Esophagus mucosa (tissue), 1 donor: ENCODE measurements at places on chromosomes 5 and 9. TPM values are rescaled to one million over a fixed set of nuclear protein-coding genes. Genes with fewer than 3 reads are reported as not detected.

- ATAC-seq: no peak
Measured at GRCh38 chr9:12185856-12186255, 507.3 kb upstream of the TYRP1 start.

- ATAC-seq: no peak
Measured at GRCh38 chr9:110801426-110801825, 132.8 kb downstream of the MUSK start.

GRCh38 chr5:139855946-139856540 is 60.4 kb downstream of the PSD2 start:
- no peak for ATAC-seq

DNA sequence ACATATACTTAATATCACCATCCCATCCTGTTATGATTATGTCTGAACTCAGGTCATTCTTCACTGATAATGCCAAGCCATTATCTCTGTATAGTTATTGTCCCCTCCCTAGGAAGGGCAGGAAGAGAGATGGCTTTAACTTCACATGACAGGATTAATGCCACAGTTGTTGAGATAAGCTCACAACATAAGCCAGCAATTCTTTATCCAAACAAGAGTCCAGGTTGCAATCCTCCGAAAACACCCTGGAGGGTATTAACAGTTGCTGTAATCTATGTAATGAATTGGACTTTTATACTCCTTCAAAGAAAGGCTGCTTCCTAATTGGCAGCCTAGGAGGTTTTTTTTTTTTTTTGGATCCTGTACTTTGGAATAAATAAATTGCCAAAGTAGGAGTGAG is 779.4 kb downstream of the SEMA5A start:
- no peak for ATAC-seq

DNA sequence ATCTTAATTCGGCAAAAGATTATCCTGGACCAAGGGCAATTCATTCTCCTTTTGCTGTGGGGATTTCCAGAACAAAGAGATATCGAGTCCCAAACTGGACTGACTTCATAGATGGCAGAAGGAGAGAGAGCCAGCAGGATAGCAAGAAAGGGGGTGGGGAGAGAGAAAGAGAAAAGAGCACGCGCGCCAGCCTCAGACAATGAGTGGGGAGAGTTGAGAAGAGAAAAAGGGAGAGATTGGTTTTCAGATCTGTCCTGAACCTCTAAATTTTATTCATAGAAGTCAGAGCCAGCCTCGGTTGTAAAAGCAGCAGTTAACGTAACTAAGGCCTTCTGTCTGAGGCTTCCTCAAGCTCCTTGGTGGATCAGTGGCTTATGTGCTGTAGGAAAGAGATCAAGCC is 55.3 kb upstream of the ALDH1B1 start:
- ATAC-seq: no peak

- peak; percentile 52 for ATAC-seq
Measured at GRCh38 chr9:78932849-78933627, 636.1 kb downstream of the PSAT1 start.

GRCh38 chr9:28301281-28301680 is 728.0 kb upstream of the C9orf72 start:
- no peak for ATAC-seq

DNA sequence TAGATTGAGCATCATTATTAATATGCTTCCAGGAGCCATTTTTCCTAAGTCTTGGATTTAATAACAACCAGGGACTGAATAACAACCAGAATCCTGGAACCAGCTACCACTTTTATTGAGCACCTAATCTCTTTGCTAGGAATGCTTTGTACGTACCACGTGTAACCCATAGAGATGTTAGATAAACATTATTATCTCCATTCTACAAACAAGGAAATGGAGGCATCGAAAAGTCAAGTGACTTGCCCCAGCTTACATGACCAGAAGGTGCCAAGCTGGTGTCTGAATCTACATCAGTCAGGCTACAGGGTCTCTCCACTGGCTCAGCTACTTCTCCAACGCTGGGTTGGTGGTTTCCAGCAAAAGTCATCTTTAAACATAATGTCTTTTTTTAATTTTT is 256.1 kb upstream of the ANKRD55 start:
- ATAC-seq: no peak

SCGB3A2 gene
- not detected for total RNA-seq

DNA sequence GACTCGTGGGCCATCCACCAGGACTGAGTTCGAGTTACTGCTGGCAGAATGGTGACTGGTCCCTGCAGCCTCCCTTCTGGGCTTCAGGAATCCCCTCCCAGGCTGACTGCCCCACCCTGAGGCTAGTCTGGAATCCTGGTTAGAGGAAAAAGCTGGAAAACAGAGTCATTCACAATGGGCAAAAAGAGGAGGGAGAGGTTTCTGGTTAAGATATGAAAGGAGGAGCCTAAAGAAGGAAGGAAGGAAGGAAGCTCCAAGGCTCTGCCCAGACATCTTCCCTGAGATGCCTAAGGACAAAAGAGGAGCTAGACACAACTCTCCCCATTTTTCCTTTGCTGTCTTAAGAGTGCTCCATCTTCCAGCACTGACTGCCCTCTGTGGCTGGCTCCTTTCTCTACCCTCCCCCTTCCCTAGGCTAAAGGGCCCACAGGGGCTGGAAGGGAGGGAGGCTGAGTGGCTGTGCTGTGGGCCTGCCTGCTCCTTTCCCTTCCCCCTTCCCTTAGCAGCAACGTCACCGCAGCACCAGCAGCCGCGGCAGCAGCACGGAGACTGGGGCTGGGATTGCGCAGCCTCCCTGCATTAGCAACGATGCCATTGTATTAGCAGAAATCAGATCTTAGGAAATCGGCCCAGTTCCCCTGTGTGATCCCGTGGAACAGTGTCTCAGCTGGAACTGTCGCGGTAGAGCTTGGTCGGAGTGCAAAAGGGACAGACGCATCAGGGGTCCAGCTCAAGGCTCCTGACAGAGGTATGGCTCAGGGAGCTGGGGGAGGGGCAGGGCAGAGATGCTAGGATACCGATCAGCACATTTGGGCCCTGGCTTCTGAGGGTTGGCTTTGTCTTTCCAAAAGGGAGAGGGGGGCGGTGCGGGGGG is 48.7 kb downstream of the RUSC2 start:
- ATAC-seq: peak; percentile 60

- ATAC-seq: no peak
Measured at GRCh38 chr9:3525096-3525835, 535 bp downstream of the RFX3 start.
